CMK (cell line): ENCODE measurements at places on chromosomes 12 and 14.

DNA sequence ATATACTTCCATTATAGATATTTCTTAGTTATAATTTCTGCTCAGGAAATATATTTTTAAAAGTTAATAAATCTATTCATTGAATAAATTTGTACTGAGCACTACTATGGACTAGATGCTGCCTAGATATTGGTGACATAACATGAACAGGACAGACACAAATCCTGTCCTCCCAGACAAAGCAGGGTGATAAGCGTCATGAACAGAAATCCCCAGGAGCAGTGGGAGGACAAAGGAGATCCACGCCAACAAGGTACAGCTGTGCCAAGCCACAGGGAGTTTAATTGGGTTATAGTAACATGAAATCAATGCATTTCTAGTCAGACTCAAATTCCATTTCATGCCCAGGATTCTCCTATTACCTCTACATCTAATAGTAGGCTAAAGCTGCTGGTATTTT is 171.8 kb upstream of the CPNE8 start:
- DNase-seq, result no peak

DNA sequence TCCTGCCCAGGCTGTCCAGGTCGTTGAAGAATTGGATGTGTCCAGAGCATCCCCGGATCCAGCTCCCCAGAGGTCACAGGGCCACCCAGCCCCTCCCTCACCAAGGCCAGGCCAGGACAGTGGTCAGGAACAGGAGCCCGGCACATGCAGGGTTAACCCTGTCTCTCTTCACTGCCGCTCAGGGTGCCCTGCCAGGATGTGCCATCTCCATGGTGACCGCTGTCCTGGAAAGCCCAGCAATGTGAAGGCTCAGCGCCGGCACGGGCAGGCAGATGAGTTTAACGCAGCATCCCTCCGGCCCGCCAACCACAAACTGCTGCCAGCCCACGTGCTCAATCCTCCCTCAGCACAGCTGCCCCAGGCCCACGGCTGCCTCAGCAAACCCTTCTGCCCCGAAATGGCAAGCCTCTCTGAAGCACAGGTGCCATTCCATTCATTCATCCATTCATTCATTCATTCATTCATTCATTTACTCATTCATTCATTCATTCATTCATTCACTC is 4.4 kb downstream of the TMEM179 start:
- DNase-seq, result no peak

GRCh38 chr12:3252450-3252891 is 175.3 kb downstream of the TSPAN9 start:
- no peak for DNase-seq

DNA sequence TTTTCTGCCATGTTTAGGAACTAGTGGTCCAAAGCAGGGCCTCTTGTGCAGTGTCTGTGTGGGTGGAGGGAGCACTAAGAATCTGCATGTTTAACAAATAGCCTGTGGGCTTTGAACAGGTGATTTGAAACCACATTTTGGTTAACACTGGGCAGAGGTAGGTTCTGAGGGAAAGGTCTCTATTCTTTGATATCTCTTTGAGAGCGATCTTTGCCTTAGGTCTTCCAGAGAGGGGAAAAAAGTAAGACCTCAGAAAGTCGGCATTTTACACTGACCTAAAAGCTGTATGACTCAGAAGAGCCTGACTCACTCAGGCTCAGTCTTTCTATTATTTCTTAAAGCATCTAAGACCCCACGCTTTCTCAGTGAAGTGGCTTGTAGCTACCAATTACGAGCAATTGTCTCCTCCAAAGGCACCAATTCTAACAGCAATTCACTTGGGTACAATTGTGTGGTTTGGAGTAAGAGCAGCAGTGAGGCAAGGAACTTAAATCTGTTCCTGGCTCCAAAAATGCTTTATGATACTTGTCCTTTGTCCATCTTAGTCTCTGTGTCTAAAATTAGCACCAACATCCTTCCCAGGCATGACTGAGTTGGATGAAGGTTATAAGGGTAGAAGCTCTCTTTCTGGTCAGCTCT is 8.8 kb downstream of the EIF2B2 start:
- DNase-seq, result no peak

- DNase-seq, result no peak
Observed at GRCh38 chr14:76926521-76927251, 100.5 kb downstream of the LRRC74A start.

GRCh38 chr14:99566390-99567354 is 37.3 kb downstream of the CCDC85C start:
- peak; percentile 22 for DNase-seq

GRCh38 chr12:11457996-11458645 is 62.8 kb upstream of the PRB2 start:
- DNase-seq, result no peak

DNA sequence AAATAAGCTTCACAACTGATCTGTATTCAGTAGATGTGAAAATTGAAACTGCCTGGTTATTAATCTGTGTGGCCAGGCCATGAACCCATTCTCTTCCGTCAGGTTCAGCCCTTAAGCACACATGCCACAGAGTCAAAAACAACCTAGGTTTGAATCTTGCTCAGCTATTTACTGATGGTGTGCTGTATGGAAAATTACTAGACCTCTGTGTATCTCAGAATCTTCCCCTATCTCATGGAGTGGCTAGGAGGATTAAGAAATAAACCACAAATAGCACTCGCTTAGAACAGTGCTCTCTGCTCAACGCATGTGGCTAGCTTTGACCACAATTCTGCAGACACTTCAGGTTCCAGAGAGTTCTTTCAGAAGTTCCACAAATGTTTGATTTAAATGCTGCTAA is 240.7 kb upstream of the PLEKHG7 start:
- DNase-seq, result no peak

- DNase-seq, result no peak
Observed at GRCh38 chr14:104144453-104144790, 6.0 kb downstream of the KIF26A start.

DNA sequence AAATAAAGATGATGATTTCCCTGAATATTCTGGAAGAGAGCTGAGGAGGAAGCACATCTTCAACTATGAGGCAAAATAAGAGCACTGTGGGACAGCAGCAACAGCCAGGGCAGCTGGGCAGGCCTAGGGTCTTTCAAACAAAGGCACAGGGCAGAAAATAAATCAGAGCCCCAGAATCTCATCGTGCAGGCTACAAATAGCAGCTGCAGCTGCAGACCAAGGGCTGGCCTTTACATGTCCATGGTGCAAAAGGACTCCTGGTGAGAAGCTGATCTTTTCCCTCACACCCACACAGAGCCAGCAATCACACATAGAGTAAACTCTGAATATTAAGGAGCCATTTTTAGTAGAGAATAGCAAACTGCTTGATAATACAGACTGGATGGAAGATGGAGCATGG is 13.6 kb upstream of the MYBPC1 start:
- no peak for DNase-seq

- no peak for DNase-seq
Observed at GRCh38 chr12:40336573-40337199, 111.9 kb downstream of the LRRK2 start.

DNA sequence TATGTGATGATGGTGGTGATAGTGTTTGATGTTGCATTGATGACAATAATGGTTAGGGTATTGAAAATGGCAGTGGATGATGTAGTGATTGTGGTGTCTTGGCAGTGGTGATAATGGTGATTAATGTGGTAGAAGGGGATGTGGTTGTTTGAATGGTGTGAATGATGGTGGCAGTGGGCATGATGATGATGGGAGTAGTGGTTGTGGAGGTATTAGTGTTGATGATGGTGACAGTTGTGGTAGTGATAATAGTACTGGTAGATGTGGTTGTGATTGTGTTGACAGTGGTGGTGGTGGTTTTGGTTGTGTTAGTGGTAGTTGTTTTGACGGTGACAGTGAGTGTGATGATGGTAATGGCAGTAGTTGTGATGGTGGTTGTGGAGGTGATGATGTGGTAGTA is 1049.0 kb downstream of the VRK1 start:
- DNase-seq, result no peak

- DNase-seq, result no peak
Observed at GRCh38 chr14:67285876-67286452, 44.7 kb downstream of the PALS1 start.

DNA sequence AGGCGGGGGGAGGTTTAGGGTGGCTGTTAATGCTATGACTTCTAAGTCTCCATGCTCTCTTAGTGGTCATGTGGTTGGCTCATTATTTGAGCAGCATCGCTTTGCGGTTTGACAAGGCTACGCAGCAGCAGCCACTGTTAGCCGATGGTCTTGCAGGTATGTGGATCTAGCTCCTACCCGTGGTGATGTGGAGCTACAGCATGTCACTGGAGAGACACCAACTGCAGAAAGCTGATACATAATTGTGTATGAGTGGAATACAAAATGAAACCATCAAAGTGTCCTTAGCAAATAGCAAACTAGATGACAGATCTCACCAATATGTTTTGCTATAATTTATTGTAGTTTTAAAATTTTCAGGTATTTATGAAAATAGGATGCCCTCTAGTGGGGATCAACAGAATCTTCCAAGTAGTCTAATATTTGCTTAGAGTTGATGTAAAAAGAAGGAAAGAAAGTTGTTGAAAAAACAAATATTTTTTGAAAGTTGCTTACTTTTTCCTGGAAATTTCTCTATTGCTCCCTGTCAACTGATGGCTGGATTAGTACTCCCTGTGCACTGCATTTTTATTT is 94.9 kb downstream of the NAV3 start:
- peak; percentile 70 for DNase-seq

DNA sequence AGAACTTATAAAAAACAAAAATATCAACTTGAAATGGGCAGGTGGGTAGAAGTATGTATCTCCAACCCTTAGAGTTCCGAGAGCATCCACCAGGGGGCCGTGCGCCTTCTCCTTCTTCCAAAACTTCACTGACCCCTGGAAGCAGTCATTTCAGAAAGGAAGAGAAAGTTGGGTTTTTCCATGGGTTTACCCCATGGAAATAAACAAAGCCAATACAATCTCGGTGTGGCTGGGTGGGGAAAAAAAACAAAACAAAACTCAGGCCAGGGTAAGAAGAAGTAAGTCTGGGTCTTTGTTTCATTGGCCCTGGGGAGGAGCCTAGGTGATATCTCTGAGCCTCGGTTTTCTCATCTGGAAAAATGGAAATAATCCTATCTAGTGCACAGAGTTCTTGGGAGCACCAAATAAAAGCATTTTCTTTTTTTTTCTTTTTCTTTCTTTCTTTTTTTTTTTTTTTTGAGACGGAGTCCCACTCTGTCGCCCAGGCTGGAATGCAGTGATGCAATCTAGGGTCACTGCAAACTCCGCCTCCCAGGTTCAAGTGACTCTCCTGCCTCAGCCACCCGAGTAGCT is 33.6 kb upstream of the HNF1A start:
- no peak for DNase-seq

GRCh38 chr12:89901906-89902642 is 193.4 kb upstream of the ATP2B1 start:
- DNase-seq, result no peak

DNA sequence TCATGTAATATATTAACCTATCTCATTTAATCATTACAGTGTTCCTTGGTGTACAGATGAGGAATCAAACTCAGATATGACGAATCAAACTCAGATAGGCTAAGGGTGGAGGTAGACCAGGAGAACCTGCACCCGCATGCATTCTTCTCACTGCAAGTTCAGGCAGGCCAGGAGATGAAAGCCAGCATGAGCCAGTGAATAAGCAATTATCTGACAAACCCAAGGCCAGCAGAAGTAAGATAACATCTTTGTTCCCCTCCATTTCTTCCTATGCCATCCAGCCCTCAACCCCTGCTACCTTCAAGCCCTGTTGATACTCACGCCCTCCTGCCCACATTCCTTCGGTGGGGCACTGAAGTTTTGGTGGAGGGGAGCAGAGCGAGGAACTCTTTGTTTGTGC is 152.2 kb downstream of the ETV6 start:
- peak; percentile 76 for DNase-seq

- no peak for DNase-seq
Observed at GRCh38 chr14:75896341-75896740, 85.5 kb downstream of the TGFB3 start.

DNA sequence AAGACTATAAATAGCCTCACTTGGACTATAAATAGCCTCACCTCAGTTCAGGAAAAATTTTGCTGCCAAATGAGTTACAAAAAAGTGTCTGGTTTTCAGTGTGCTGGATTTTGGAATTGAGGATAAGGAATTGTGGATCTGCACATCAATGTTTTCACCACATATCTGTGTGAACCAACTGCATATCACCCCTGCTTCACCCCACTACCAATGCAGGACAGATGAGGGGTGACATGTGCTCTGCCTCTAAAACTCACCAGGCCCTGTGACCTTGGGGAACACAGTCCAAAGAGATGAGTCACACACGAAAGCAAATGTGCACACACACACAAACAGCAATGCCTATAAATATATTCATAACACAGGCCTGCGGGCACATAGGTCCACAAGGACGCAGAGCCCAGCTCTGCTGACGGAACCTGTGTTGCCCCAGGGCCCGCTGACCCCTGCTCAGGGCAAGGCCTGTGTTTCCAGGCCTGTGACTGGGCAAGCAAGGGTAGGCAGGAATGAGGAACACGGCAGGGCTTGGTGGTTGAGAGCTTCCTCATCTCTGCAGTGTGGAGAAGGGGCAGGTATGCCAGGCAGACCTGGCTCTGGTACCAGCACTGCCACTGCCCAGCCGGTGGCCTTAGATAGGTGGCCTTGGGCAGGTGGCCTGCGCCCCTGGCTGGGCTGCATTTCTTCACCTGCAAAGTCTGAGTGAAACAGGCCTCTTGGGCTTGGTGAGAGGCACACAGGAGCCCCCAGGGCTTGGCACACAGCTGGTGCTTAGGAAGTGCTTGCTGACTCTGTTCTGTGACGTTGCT is 82.4 kb downstream of the ARL6IP4 start:
- no peak for DNase-seq

GRCh38 chr12:88951177-88951576 is 370.9 kb upstream of the KITLG start:
- DNase-seq, result no peak

DNA sequence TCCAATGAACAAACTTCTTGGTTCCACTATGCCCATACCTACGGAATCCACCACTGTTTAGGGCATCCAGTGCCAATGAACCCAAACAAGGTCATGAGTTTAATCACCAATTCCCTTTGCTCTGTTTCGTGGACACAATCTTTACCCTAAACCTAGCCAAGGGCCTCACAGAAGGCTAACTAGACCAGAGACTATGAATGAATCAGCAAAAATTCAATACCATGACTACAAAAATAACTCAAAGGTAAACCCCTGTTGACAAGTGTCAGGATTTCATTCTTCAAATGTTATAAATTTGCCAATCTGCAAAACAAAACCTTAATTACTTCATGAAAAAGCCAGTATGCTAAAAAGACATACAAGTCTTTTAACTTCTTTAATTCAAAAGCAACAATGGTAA is 96.7 kb downstream of the CEP128 start:
- DNase-seq, result no peak
